ENCODE measurements at places on chromosomes 2 and 18. TPM values are rescaled to one million over a fixed set of nuclear protein-coding genes. Genes with fewer than 3 reads are reported as not detected.

Gene CXXC1
- 146 TPM for total RNA-seq

Gene HOXD12
- total RNA-seq, result not detected

Gene GRP
- not detected for total RNA-seq

Gene RIT2
- not detected for total RNA-seq

Gene HOXD8
- total RNA-seq, result not detected

Gene FER1L5
- total RNA-seq, result not detected

Gene ANKRD30BL
- not detected for total RNA-seq

Gene FSHR
- total RNA-seq, result not detected

Gene NCK2
- total RNA-seq, result 34.1 TPM

Gene CELF4
- not detected for total RNA-seq

Gene TTC39C
- total RNA-seq, result 44.3 TPM

Gene GBX2
- total RNA-seq, result not detected

Gene ITGA4
- total RNA-seq, result 178 TPM

Gene FBXO41
- 13.8 TPM for total RNA-seq

Gene CLEC4F
- total RNA-seq, result 0.33 TPM

Gene HNRNPLL
- total RNA-seq, result 18.4 TPM

Gene GKN2
- total RNA-seq, result not detected

Gene UCN
- 1.6 TPM for total RNA-seq

Gene EGR4
- total RNA-seq, result 0.28 TPM

Gene SOS1
- 73.9 TPM for total RNA-seq

Gene TBR1
- total RNA-seq, result not detected

Gene ALPP
- total RNA-seq, result not detected

Gene SGPP2
- total RNA-seq, result not detected

Gene EPG5
- 133 TPM for total RNA-seq

Gene DSG1
- total RNA-seq, result not detected

Gene CABYR
- total RNA-seq, result not detected

Gene CDKL4
- not detected for total RNA-seq

Gene LBH
- total RNA-seq, result 158 TPM

Gene CPO
- total RNA-seq, result not detected

Gene GALR1
- not detected for total RNA-seq

Gene MCM6
- total RNA-seq, result 12.6 TPM

Gene CHRND
- total RNA-seq, result not detected

Gene EFR3B
- total RNA-seq, result not detected

Gene NOL4
- total RNA-seq, result not detected

Gene PRKCE
- total RNA-seq, result 42.1 TPM

Gene HOXD4
- total RNA-seq, result not detected

Gene TTN
- total RNA-seq, result 4.2 TPM

Gene MSTN
- total RNA-seq, result not detected

Gene KLHL29
- total RNA-seq, result 0.43 TPM

Gene RPRM
- not detected for total RNA-seq

Gene POTEJ
- total RNA-seq, result not detected
